Activated naive CD4-positive, alpha-beta T cell treated with anti-CD3 and anti-CD28 coated beads, Interleukin-2, amount 10 ng/mL, durations not matched to agents 7 days and 5 days (primary cell): ENCODE measurements at places on chromosomes 11 and 22.

GRCh38 chr11:60830478-60831142 is 11.3 kb upstream of the CCDC86 start:
- no peak for DNase-seq

- DNase-seq, result peak; percentile 82
Observed at GRCh38 chr11:3905080-3905953, 49.9 kb downstream of the STIM1 start.

DNA sequence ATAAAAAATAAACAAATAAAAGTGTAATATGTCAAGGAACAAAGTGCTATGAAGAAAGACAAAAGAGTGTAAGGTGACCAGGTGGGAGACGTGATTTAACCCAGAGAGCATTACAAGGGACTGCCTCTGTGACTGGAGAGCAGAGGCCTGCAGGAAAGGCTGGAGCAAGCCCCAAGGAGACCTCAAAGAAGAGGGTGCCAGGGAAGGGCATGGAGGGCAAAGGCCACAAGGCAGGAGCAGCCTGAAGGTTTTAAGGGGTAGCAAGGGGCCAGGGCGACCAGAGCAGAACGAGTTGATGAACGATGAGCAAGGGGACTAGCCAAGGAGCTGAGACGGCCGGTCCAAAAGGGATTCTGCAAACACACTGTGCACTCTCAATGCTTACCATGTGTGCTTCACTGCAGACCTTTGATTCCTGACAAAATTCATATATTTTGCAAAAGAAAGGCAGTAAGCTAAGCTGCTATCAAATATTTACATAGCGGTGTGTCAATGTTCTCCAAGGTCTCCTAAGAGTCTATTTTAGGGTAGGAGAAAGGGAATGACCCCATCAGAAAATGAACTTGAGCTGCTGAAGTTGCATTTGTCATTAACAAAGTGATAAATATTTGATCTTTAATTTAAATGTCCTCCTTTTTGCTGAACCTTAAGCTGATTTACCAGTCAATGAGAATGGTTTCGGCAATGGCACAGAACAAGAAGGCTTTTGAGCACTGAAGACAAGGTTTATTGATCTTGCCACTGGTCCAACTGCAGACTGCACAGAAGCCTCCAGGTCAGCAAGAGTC is 50.5 kb downstream of the SMCO4 start:
- DNase-seq, result no peak

DNA sequence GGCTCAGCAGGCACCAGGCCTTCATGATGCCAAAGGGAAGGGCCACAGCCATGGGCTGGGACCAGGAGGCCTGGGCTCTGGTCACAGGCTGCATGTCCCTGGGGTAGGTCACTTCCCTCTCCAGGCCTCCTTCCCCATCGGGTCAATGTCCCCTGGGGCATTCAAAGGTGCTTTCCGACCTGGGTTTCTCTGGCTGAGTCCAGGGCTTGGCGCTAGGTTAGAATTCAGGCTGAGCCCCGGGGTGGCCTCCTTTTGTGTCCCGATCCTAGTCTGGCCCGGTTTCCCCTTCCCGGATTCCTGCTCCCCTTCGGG is 12.2 kb downstream of the MAFF start:
- DNase-seq, result no peak

DNA sequence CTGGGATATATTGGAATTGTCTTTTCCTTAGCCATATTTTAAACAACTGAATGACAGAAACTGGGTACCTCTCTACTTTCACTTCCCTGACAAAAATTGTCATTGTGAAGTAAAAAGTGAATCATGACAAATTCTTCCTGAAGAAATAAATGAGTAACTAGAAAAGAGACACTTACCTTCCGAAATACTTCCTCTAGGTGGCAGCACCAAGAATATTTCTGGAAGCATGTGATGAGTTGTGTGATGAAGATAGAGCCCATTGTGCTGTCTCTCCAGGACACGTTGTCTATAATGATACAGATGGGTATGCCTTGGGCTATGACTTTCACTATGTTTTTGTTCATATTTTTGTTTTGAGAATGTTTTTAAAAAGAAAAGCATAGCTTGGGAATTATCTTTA is 21.5 kb downstream of the CASP4 start:
- DNase-seq, result peak; percentile 33

GRCh38 chr11:94400050-94400449 is 1.2 kb downstream of the GPR83 start:
- no peak for DNase-seq

GRCh38 chr22:32764330-32765131 is 37.0 kb upstream of the TIMP3 start:
- DNase-seq, result no peak

DNA sequence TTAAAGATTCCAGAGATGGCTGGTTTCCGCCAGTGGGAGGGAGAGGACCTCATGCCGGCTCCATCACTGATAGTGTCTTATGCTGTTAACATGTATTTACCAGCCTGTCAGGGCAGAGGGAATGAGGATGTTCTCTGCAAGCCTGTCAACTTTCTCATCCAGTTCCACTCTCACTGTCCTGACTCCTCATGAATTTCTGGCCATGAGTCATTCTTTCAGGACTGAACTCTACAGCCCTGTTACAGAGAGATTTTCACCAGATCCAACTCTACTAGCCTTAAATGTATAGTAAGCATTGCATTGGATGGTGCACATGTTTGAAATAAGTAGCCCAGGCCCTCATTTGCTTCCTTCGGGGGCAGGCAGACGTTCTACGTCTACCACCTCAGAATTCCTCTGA is 387.7 kb downstream of the TMEM135 start:
- no peak for DNase-seq

- peak; percentile 84 for DNase-seq
Observed at GRCh38 chr11:3853899-3854659, 1.4 kb upstream of the STIM1 start.

DNA sequence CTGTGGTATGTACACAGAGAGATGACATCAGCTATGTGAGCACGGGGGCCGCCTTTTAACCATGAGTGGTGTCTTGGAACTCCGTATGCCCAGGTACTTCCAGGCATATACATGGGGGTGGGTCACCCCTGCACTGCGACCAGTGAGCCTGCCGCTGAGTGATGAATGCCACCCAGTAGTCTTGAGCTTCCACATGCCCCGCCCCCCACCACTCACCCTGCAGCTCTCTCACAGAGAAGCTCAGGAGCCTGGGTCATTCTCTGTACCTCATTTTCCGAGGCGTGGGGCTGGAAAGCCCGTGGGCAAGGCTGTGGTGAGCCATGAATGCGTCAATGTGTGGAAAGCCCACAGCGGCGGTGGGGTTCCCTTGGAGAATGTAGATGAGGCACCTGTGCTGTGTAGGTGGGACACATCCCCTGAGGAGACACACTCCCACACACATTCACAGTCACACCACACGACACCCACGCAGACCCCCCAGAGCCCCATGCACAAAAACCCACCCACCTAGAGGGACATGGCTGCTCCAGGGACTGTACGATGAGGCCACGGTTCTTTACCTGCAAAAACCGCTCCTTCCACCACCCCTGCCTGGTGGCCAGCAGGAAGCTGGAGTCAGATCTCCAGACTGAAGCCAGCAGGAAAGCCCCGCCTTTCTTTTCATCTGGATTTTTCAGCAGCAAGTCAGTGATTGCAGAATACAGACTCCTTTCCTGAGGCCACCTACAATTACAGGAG is 67.6 kb downstream of the PIWIL3 start:
- DNase-seq, result no peak

- DNase-seq, result no peak
Observed at GRCh38 chr11:80066291-80066690, 625.5 kb upstream of the TENM4 start.
